ENCODE measurements at places on chromosomes 16 and 17.

- DNase-seq = peak; percentile 63
Measured at GRCh38 chr17:30600060-30600829, 123.0 kb downstream of the GOSR1 start.

GRCh38 chr16:30947859-30948666, 805 bp upstream of the ORAI3 start:
- DNase-seq = peak; percentile 87

DNA sequence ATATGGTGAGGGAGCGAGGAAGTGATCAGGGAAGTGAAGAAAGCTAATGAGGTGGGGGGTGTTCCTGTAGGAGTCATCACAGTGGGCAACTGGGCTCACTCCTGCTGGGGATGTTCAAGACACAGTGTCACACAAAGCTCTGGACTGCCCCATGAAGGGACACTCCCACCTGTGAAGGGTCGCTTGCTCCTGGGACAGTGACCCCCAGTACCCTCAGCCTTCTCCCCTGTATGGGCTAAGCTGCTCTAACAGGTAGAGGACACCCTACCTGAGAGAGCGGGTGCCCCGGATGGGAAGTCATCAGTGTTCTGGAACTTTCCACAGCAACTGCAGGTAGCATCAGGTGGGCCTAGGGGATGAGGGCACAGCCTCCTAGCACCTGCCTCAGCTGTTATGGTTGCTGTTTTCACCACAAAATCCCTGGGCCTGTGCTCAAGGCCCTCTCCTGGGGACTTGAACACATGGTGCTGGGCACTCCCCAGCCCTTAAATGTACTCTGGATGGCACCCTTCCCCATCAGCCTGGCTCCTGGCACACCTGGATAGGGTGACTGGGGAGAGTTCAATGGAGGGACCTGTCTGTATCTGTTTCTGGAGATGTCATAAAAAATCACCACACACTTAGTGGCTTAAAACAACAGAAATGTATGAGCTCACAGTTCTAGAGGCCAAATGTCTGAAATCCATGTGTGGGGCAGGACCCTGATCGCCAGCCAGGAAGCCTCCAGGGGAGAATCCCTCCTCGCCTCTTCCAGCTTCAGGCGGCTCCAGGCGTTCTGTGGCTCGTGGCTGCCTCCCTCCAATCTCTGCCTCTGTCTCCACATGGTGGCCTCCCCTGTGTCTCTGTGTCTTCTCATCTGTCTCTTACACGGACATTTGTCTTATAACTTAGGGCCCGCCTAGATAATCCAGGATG, 104.0 kb upstream of the CDH5 start:
- no peak for DNase-seq

GRCh38 chr17:82664701-82665182, 16.5 kb upstream of the WDR45B start:
- DNase-seq = no peak

DNA sequence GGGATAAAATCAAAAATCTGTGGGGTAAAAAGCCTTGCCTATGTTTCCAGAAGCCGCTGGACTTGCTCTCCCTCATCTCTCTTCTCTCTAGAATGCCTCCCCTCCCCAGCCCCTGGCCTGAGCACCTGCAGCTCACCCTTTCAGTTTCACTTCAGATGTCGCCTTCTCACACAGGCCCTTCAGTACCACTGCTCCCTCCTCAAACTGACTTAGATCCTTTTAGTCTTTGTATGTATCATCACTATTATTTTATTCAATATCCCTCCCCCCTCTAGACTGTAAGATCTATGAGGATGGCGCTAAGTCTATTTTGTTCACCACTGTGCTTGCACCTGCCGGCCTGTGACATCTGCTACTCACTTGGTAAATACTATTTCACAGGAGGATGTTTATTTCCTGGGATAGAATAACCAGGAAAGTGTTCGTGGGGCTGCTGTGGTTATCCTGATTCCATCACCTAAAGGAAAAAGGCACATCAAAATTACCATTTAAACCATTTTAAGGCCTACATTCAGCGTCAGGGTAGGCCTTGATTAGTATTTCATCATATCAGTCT, 122.3 kb downstream of the MRTFB start:
- DNase-seq = no peak

DNA sequence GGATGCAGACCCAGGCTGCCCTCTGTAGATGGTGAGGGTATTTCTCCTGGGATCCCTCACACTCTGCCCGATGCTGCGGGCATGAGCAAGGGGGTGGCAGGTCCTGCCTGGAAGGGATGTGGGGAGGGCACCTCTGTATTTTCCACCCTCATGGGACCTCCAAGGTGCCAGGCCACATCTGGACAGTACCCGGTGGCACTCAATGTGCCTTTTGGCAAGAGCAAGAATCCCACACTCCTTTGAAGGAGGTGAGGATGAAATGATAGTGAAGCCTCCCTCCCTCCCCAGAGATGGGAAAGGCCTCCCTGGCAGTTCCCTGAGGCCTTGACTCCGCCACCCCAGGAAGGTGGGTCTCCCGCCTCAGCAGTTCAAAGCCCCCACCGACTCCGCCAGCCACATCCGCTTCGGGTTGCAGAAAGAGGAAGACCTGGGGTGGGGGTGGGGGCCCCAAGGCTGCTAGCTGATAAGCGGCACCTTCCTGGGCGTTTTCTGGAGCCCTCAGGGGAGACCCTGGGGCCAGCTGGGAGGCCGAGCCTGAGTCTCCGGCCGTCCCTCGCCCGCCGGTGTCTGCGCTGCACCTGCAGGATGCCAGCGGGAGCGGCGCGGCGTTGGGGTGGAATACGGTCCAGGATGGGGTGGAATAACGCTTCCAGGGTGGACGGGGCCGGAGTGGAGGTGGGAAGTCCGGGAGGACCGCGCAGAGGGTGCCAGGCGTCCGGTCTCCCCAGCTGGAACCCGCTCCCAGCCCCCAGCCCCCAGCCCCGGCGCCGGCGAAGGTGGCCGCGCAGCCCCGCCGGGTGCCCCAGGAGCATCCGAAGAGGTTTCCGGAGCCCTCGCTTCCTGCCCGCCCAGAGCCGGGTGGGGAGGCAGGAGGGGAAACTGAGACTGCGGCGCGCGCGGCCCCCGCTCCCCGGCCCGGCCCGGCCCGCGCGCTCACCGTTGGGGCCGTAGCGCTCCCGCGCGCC, 718 bp downstream of the ATP2A3 start:
- no peak for DNase-seq

- DNase-seq = no peak
Measured at GRCh38 chr16:53949715-53950410, 245.9 kb downstream of the FTO start.

DNA sequence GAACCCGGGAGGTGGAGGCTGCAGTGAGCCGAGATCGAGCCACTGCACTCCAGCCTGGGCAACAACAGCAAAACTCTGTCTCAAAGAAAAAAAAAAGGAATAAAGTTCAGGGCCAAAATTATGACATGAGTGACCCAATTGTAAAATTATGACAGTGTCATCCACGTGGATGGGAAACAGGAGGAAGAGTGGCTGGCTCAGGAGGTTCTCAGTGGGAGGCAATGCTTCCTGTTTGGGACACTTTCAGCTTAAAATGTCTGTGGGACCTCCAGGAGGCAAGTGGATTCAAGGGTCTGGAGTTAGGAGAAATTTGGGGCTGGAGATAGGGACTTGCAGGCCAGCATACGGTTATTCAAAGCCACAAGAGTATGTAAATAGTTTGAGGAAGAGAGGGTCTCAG, 8.0 kb upstream of the STX4 start:
- DNase-seq = no peak

DNA sequence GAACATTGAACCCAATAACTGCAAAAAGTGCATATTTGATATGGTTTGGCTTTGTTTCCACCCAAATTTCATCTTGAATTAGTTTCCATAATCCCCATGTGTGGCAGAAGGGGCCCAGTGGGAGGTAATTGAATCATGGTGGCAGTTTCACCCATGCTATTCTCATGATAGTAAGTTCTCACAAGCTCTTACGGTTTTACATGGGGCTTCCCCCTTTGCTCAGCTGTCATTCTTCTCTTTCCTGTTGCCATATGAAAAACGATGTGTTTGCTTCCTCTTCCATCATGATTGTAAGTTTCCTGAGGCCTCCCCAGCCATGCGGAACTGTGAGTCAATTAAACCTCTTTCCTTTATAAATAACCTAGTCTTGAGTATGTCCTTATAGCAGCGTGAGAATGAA, 127.6 kb downstream of the CHD9NB start:
- no peak for DNase-seq

GRCh38 chr16:85190572-85190971, 78.3 kb upstream of the CIBAR2 start:
- no peak for DNase-seq

DNA sequence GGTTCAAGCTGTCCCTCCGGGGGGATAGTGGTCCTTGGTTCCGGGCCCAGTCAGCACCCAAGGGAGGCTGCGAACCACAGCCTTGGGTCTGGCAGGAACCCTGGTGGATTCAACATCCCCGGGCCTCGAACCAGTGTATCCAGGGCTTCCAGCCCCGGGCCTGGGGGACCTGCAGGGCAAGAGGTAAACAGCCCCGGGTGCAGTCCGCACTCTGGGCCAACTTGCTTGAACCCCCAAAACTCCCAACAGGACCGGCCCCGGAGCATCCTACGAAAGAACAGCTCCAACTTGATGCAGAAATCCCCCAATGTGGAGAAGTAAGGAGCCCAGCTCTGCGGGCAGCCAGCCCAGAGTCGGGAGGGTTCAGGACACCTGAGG, 1.5 kb upstream of the NEURL4 start:
- no peak for DNase-seq

GRCh38 chr16:65044873-65045272, 77.0 kb downstream of the CDH11 start:
- no peak for DNase-seq

DNA sequence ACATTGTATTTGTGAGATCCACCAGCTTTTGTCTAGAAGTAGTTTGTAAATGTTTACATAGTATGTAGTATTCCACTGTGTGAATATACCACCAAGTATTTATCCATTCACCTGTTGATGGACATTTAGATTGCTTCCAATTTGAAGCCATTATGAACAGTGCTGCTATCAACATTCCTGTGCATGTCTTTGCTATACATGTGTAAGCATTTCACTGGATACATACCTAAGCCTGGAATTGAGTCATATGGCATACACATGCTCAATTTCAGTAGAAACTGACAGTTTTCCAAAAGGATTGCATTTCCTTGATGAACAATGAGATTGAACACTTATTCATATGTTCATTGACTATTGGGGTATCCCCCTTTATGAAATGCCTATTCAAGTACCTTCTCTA, 540.6 kb upstream of the SOX9 start:
- DNase-seq = no peak

DNA sequence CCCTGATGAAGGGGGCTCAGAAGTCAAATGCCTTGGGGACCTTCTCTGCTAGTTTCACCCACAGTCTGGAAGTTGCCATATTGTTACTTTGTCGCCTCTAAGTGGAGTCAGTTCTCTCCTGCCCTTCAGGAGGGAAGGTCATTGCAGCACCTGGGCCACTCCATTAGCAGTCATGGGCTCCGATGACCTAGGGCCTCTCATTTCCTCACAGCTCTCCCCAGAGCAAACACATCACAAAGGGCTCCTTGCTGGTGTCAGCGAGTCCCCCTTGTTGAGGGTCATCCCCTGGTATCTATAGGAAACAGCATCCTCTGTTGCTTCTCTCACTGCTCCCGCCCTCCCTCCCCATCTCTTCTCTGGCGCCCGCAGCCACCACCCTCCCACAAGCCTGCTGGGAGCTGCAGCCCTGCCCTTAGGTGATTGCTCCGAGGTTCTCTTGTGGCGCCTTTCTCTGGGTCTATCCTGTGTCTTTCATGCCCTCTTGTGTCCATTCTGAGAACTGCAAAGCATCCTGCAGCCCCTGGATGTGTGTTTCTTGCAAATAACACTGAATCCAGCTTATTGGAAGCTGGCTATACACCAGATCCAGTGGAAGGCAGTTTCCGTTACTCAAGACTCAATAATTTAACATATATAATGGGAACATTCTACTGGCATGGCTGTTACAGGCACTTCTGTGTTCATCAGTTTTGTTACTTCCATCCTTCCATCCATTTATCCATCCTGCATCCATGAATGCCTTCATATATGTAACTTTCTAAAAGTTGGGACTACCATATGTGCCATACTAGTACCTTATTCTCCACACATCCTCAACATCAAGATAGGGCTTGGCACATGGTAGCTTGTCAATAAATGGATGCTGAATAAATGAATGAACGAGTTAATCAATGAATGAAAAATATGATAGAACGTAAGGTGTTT, 21.2 kb downstream of the PDILT start:
- DNase-seq = peak; percentile 7

- no peak for DNase-seq
Measured at GRCh38 chr17:10229181-10229580, 30.8 kb upstream of the GAS7 start.

GRCh38 chr17:47205419-47205963, 3.7 kb upstream of the MYL4 start:
- no peak for DNase-seq

GRCh38 chr16:81790830-81791435, 11.8 kb downstream of the PLCG2 start:
- no peak for DNase-seq

DNA sequence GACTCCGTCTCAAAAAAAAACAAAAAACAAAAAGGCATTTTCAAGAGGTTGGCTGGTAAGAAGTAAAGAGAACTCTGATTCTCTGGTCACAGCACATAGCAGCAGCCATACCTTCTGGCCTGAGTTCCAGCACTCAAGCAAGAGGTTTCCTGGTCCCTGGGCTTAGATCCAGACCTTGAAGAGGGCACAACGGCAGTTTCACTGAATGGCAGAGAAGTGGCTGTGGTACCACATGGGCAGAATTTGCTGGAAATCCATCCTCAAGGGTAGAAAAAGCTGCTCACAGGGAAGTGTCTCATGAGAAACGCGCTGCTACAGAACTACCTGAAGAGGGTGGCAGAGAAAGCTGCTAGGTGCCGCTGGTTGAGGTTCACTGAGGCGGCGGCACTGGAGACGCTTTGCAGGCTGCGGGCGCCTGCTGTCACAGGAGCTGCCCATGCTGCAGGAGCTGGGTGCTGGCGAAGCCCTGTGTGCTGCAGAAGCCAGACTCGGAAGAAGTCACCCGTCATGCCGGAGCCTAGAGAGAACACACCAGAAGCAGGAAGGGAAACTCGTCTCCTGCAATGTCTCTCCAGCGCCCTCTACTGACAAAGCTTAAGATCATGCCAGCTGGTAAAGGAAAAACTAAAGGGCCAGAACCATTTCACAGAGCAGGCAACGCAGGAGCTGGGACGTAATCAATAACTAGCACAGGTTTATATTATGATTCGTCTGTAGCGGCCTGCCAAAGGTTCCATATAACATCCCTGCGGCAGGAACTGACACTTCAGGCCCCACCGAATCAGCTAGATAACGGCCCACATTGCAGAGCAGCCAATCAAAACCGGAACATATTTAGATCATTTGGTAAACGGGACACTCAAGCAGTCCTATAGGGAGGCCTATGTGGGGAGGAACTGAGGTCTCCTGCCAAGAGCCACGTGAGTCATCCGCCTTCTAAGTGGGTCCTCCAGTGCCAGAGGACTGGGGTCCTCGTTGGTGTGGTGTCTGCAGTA, 5.4 kb upstream of the ZNF213 start:
- peak; percentile 24 for DNase-seq

Data from NCI-H524 treated with DMSO at 0.1 percent for 48 hours (cell line).